ENCODE measurements at places on chromosomes 5 and 9.

DNA sequence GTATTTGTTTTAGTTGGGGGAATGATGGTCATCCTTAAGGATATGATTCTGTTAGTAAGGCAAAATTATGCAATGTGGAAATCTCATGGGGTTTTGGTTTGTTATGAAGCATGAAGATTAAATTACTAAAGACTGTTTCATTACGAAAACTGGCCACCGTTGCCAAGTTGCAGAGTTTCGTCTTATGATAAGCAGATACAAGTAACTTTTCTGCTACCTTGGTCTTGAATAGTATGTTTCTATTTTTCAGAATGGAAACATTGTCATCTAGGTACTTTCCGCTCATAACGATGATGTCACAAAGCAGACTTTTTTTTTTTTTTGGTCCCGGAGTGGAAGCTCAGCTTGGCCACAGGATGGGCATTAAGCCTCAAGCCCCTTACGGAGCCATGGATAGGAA, 4.2 kb downstream of the CCNI2 start:
- DNase-seq = no peak

DNA sequence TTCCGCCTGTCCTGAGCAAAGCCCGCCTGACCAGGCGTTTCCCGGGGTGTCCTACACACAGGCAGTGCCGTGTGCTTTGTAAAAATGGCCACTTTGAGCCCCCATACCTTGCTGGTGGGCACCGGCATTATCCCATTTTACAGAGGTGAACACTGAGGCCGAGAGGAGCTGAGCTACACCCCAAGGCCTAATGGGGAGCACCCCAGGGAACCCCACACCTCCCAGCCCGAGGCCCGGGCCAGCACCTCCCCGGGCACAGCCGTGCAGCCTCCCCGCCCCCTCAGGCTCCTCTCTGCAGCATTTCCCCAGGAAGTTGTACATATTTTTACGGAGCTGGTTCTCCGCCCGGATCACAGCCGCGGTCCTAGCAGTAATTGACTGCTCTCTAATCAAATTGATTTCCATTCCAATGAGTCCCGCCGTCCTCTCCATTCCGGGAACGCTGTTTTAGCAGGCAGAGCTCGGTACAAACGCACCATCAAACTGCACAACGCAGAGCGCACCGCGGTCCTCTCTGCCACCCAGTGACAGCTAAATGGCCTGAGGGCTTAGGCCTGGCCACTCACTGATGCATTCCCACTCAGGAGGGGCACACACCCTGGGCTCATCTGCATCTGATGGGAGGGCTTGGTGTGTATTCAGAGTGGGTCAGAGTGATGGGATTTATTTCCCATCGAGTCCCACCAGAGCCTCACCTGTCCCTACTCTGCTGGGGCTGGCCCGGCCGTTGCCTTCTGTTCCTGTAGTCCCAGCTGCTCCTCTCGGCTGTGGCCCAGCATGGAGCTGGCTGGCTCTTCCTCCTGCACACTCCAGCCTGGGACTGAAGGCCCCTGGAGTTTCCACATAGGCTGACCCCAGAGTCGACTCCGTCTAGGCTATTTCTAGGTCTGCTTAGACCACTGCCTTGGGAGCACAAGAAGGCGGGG, 36.2 kb upstream of the UBAC1 start:
- no peak for DNase-seq

DNA sequence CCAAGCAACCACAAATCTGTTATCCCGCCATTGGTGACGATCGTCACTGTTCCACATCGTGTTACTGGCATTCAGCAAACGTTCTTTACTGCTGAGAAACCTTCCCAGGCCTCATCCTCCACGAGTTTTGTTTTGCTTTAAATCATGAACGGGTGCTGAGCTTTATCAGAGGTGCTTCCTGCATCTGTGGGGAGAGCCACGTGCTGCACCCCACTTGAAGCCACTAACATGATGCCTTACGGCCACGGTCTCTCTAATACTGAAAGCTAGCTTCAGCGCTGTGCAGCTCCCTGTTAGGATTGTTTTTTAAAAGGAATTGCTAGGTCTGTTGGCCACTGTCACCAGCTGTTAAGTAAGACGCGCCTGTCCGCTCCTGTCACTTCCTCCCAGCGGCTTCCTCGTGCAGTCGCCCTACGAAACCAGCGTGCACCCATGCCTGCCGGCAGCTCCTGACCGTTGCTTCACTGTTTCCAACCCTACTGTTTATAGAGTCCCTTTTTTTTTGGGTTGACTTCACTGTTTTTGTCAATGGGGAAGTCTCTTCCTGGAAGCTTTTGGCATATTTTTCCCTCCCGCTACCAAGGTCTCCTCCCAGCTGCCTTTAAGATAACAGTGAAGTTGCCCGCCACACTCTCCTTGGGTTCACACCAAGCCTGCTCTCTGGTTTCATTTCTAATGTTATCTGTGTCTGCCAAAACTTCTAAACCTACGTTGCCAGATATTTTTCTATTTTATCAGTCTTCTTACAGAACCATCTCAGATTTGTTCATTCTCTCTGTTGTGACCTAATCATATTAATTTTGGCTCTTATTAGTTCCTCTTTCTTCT, 20.3 kb downstream of the LPCAT1 start:
- DNase-seq = no peak

DNA sequence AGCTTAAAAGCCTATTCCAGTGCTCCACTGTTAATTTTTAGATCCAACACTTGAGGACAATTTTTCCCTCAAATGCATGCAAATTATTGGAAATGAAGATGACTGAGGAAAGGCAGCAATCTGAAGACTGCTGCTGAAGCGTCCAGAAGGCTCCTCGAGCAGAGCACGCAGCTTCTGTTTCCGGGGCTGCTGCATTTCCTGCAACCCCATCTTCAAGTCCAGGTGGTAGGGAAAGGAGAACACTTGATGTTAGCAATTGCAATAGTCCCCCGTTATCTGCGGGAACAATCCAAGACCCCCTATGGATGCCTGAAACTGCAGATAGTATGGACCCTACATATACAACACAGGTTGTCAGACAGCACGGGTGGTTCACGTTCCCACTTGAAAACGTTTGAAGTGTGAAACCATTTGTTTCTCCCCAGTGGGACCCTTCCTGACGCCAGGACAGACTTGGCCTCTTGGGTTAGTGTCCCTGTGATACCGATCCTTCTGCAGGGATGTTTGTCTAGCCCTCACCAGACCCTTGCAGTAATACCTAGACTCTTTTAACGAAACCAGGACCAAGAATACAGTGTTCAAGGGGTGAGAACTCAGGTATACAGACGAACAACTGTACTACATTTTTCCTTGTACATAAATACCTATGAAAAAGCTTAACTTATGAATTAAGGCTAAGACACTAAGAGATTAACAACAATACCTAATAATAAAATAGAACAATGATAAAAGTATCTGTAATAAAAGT, 152.3 kb downstream of the HSD17B3 start:
- no peak for DNase-seq

GRCh38 chr9:7216004-7216841, 458.4 kb downstream of the KDM4C start:
- no peak for DNase-seq

DNA sequence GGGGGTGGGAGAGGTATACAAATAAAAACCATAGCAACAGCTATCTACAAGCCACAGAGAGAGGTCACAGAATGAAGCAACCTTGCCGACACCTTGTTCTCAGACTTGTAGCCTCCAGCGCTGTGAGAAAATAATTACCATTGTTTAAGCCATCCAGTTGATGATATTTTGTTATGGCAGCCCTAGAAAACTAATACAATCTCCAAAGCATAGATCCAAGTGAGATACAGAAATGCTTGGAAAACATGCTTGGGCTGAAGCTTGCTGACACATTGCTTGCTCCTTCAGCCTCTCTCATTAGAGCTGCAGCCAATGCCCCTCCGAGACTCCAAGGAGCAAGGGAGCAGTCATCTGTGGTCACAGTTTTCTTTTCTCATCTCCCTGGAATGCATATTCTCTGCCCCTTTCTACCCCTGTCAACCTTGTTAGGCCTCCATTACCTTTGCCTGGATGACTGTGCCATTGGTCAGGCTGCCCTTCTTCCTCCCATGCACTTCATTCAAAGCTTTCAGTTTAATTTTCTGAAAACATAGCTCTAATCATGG, 401.4 kb upstream of the KLF4 start:
- no peak for DNase-seq

DNA sequence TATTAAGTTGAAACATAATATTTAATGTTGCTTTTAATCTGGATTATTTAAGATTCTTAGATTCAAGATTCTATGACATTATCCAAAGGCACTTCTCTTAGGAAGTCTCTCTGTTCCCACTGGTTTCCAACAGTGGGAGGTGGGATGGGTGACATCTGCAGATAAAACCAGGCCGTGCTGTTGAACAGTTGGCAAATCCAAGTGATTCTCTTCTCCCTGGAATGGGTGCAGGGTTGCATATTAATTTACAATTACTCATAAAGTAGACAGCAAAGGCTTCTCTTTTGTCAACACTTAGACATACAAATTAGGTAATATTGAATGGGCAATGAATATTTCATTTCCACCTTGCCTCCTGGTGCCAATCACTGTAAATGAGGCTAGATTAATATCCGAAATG, 233.7 kb upstream of the IL12B start:
- DNase-seq = no peak

- no peak for DNase-seq
Observed at GRCh38 chr9:23006127-23006526, 559.5 kb downstream of the DMRTA1 start.

- DNase-seq = no peak
Observed at GRCh38 chr5:98593418-98593817, 180.0 kb upstream of the RGMB start.

GRCh38 chr5:134396274-134396673, 15.4 kb downstream of the CDKN2AIPNL start:
- no peak for DNase-seq

DNA sequence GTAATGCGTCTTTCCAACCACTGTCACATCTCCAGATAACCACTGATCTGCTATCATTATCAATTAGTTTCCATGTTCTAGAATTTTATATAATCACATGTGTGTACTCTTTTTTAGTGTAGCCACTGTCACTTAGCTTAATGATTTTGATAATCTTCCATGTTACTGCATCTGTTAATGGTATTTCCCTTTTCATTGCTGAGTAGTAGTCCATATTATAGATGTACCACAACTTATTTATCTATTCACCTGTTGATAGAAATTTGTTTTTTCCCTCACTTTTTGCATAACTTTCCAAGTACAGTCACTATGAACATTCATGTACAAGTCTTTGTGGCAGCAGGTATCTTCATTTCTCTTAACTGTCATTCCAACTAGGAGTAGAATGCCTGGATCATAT, 30.3 kb upstream of the RPS23 start:
- DNase-seq = no peak

- DNase-seq = no peak
Observed at GRCh38 chr9:12463641-12464040, 229.5 kb upstream of the TYRP1 start.

GRCh38 chr5:124921694-124922093, 175.3 kb upstream of the ZNF608 start:
- DNase-seq = no peak

DNA sequence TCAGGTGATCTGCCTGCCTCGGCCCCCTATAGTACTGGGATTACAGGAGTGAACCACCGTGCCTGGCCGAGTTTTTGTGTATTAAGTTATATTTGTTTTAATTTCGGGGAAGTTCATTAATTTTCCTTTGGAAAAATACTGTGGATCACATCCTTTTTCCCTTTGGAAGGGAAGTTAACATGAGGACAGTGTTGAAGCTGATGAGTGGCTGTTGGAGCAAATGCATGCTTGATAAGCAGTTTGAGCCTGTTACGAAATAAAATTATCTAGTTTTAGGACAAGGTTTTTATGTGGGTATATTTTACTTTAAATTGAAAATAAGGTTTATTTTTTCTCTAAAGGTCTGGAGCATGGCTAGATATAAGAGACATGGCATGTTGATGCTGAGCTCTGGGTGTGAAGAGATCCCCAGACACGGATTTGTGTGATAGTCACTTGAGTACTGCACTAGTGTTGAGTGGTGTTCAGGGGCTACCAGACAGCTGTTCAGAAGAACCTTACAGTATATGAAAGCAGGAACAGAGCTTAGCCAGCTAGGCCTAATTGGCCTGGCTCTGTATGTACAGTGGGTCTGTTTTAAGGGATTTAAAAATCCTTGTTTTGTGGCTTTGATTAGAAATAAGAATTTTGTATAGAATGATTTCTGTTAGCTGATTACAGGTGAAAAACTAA, 17.4 kb downstream of the LMNB1 start:
- no peak for DNase-seq

DNA sequence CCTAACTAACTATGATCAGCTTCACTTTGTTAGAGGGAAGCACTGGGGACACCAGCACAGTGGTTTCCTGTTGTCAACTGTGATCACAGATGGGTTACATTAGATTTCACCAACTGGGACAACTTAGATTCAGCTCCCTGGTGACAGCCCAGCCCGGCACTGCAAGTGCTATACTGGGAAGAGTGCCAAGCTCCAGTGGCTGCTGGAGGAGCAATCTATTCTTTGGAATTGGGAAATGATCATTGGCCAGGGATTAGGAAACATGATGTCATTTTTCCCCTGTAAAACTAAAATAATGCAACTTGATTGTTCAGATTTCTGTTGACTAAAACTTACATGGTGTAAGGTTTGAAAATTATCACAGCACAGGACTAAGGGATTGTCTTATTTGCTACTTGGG, 33.2 kb downstream of the PTGR1 start:
- DNase-seq = no peak

GRCh38 chr5:160327818-160328217, 15.5 kb upstream of the CCNJL start:
- no peak for DNase-seq

DNA sequence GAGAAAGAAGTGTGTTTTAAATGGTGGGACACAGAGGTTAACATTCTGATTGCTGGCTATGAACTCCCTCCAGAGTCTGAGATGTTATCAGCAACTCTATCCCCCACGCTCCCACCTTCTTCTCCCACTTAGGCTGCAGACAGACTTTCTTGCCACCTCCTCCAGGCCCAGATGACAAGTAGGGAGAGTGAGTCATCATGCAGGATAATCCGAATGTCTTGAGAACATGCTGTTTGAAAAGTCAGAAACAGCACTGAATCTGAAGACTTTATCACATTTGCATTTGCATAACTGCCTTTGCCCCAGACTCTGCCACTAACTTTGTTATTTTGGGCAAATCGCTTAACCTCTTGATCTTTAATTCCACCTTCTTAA, 139.8 kb downstream of the ESM1 start:
- no peak for DNase-seq

DNA sequence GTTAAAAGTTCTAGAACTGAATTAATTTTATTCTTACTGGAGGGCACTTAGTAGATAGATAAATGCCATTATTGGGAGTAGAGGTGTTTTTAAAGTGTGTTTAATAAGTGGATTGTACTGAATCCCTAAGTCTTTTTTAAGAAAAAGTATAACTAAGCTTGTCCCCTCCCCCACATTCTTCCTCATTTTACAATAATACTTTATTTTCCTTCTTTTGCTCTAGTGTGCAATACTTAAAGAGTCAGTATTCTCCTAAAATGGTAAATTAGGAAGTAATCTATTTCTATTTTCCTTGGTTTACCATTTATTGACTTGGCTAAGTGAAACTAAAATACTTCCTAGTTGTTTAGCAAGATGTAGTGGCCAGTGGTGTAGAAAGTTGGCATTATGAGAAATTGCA, 11.6 kb downstream of the UBLCP1 start:
- no peak for DNase-seq

All from COR-L47 (cell line).